ENCODE measurements at places on chromosomes 16 and 17. TPM values are rescaled to one million over a fixed set of nuclear protein-coding genes. Genes with fewer than 3 reads are reported as not detected.

The CPNE2 gene
- 5.6 TPM for total RNA-seq

GRCh38 chr17:82035488-82035887 is 2.0 kb downstream of the DCXR start:
- no peak for DNase-seq

DNA sequence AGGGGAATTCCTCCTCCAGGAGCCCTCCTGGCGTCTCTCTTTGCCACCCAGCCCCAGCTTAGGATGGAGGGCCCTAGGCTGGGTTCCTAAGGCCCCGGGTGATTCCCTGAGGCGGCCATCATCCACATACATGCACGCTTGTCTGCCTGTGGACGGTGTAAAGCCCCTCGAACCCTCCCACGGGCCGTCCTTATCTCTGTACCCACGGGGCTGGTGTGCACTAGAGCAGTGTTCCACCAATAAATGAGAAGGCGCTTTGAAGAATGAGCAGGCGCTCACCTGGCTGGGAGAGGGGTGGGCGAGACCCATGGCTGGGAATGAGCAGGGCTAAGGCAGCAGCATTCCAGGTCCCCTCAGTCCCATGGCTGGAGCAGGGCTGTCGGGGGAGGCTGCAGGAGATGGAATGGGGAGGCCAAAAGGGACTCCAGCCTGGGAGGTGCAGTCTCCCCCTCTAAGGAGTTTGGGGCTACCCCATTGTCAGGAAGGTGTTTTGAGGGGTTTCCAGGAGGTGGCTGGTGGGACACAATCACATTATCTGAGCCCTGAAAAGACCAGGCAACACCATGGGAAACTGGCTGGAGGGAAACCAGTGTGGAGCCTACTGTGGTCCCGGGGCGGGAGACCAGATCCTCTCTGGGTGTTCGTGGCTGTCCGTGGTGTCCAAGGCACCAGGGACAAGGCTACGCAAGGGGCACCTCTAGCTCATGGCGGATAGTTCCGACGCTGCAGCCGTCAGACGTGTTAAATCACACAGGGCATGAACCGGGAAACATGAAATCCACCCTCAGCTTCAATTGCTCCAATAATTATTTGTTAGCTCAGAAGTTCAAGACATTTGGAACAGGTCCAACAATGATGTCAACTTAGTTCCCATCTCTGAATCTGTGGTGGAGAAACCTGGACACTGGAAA is 87.5 kb upstream of the DNAH17 start:
- DNase-seq, result no peak

GRCh38 chr16:72404299-72404698 is 232.3 kb upstream of the PMFBP1 start:
- peak; percentile 28 for DNase-seq

- DNase-seq, result no peak
Measured at GRCh38 chr16:9102943-9103342, 11.5 kb downstream of the HAPSTR1 start.

GRCh38 chr17:61406971-61407911 is 7.6 kb downstream of the TBX2 start:
- no peak for DNase-seq

DNA sequence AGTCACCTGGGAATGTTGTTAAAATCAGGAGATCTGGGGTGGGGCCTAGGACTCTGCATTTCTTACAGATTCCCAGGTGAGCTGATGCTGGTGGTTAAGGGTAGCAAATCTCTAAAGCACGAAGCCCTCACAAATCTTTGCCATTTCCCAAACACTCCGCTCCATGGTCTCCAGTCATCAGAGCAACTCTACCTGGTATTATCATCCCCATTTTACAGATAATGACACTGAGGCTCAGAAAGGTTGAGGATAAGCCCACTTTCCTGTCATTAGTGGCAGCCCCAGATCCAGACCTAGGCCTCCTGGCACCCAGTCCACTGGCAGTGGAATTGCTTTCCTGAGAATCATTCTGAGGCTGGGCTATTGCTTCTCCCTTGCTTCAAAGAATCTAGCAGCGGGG is 8.7 kb downstream of the SLC46A1 start:
- no peak for DNase-seq

DNA sequence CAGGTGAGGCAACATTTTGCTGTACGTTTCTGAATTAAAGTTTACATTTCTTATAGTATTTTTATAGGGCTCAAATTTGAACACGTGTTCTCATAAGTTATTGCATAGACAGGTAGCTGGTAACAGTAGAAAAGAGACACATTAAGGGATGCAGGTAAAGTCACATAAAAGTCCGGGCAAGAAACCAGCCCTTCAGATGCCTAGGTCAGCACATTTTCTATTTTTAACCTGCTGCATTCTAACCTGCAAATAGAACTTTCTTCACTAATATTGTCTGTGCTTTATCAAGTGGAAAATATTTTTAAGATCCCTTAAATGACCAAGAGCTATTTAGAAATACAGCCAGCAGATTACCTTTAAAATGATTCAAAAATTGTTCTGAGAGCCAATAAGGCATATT is 307.4 kb upstream of the AXIN2 start:
- no peak for DNase-seq

Measured in bronchial epithelial cell (primary cell).